ENCODE measurements at places on chromosomes 7 and 10.

- no peak for DNase-seq
Observed at GRCh38 chr7:97130417-97131139, 13.1 kb downstream of the SDHAF3 start.

GRCh38 chr10:93799155-93799708, 41.5 kb downstream of the LGI1 start:
- DNase-seq = no peak

DNA sequence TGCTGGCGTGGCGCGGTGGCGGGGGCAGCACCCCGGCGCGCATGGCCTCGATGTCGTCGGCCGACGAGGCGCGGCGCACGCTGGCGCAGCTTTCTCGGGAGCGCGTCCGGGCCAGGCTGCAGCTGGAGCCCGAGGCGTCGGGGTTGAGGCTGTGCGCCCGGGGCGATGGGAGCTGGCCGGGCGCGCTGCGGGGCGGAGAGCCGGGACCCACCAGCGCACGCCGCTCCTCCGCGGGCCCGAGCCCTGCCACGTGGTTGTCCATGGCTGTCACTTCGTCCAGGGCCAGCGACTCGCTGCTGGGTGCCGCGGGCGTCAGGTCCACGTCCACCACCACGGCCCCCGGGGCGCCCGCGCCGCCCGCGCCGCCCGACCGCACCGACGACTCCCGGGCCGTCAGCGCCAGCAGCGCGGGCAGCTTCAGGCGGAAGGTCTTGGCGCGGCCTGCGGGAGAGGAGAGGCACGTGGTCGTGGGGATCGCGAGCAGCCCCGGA, 20.0 kb downstream of the KCNH2 start:
- DNase-seq = no peak

- DNase-seq = no peak
Observed at GRCh38 chr7:98394377-98394836, 6.5 kb downstream of the BAIAP2L1 start.

GRCh38 chr10:14126697-14127440, 203.9 kb downstream of the FRMD4A start:
- DNase-seq = no peak

- DNase-seq = no peak
Observed at GRCh38 chr7:6420680-6421079, 27.1 kb downstream of the DAGLB start.

Data from activated T-helper 9 cell treated with anti-CD3 and anti-CD28 coated beads, Interleukin-2, amount 50 U/mL, for 16 hours (primary cell).